ENCODE measurements at places on chromosomes 2 and 18.

DNA sequence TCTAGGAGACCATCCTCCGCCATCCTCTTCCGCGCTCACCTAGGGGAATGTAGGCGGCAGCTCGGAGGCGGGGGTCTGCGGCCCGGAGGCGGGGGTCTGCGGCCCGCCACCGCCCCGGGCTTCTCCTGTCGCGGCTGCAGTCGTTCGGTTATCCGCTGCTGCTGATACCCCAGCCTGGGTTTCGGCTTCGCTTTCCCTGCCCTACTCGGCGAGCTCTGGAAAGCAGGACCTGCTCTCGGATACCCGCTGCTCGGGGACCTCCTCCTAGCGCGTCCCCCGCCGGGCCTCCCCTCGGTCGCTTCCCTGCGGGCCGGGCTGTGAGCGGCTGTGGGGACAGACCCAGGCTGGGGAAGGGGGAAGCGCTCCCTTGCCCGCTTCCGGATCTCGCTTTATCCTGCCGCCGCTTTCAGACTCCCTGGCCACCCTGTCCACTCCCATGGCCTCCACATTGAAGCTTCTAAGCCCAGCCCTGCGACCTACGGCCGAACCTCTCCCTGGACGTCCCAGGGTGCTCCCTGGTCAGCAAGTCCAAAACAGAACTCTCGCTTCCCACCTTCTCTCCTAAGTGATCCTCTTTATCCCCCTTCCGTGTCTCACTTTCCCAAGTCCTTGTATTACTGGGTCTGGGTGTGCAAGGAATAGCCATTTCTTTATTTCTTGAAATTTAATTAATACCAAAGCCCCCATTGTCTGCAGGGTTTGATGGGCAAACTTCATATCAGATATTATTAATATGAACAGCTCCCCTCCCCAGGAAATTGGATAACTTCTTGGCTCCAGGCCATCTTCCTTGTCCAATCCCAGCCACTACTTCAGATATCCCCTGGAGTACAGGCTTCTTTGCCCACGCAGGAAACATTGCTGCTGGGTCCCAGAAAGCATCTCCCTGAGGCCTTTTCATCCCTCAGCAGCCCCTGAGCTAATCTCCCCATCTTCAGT is 769 bp downstream of the FKBP1B start:
- no peak for DNase-seq

DNA sequence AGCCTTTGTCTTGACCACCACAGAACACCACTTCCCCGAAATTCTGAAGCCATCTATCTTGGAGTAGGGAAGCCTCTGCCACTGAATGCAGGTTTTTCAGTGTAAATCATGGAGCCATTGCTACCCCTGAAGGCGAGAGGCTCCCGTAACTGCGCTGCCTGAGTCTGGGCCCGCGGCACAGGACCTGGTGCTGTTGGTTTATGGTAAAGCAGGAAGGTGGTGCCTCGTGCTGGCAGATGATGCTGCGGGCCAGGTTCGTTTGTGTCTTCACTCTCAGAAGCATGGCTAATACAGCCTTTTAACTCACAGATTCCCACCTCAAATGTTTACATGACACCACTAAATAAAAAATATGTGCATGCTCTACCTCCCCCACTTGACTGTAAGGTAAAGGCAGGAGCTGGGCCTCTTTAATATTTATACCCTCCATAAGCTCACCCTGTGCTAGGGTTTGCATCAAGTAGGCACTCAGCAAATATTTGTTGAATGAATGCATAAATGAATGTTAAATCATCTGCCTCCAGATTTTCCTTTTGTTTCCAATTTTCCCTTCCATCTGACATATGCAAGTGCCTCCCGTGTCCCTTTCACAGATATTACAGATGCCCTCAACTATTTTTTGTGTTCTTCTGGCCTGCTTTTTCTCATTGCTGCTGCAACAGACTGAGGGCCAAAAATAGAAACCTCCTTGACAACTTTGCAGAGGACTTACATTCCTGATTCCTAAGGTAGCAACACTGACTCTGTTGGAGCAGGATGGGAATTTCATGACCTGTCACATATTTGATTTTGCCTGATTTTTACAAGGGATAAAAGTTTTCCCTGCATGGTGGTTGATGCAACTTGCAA is 83.5 kb upstream of the CPO start:
- no peak for DNase-seq

- no peak for DNase-seq
Measured at GRCh38 chr2:190592831-190593230, 56.1 kb upstream of the NAB1 start.

DNA sequence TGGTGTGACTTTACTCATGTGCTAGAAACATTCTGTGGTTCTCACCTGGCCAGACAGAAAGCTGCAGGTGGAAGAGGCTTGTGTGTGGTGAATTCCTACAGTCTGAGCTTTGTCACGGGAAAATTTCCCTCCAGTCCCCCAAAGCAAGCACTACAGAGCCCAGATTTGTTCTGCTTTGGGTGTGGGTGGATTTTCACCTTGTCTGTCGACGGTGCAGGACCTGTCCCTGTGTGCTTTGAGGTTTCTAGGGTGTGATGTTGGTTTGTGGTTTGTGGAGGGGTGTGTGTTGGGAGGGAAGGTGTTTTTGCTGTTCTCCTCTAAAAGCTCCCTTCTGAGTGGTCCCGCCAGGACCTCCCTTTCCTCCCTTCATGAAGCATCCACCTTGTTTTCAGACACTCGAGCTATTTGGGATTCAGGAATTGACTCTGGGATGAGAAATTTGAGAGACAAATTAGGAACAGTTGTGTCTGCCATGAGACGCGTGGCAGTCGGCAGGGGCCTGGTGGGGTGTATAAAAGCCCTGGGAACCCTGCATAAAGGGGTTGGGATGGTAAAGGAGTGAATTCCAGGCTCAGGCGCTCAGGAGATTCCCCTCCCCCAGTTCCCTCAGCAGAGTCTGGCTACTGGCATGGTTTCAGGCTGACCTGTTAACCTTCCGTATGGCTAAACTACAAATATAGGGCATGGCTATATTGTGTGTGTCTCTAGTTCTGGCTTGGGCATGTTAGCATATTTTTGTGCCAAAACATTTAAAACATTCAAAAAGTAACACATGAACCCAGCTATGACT is 65.5 kb downstream of the DGKD start:
- no peak for DNase-seq

- DNase-seq, result no peak
Measured at GRCh38 chr2:160550048-160550447, 56.4 kb upstream of the RBMS1 start.

DNA sequence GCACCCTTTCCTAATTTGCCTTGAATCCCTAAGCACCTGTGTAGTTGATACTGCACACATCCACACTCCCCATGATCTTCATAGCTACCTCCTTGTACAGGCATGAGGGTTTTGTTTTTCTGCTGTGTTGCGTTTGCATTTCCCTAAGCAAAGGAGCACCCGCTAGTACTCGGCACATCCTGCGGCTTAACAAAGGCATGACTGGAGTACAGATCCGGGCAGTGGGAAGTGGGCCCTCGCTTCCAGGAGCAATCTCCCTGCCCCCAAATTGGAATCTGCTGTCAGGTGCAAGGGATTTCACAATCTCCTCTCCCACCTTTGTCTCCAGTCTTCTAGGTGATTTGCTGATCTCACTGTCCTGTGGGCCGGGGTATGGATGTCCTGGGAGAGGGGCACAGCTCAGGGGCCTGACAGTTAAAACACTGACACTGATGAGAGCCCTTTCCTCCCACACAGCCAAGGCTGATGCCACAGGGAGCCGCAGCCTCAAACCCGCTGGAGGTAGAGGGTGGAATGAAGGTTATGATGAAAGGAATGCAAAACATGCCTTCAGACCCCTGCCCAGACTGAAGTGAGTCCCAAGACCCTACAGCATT is 98.7 kb upstream of the THOC1 start:
- DNase-seq, result no peak

DNA sequence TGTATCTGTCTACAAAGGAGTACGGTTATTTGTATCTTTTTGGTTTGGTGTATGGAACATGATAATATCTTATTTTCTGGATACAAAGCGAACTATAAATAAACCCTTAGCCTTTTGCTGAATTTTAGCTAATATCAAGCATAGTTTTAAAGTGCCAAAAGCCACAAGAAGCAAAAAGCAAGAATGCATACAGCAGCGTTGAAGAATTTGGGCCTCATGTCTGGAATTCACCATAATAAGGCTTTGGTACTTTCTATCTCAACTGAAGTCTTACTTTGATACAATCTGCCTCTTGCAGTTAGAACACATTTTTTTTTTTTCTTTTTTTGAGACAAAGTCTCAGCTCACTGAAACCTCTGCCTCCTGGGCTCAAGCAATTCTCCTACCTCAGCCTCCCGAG is 151.5 kb downstream of the ERBB4 start:
- DNase-seq, result no peak

DNA sequence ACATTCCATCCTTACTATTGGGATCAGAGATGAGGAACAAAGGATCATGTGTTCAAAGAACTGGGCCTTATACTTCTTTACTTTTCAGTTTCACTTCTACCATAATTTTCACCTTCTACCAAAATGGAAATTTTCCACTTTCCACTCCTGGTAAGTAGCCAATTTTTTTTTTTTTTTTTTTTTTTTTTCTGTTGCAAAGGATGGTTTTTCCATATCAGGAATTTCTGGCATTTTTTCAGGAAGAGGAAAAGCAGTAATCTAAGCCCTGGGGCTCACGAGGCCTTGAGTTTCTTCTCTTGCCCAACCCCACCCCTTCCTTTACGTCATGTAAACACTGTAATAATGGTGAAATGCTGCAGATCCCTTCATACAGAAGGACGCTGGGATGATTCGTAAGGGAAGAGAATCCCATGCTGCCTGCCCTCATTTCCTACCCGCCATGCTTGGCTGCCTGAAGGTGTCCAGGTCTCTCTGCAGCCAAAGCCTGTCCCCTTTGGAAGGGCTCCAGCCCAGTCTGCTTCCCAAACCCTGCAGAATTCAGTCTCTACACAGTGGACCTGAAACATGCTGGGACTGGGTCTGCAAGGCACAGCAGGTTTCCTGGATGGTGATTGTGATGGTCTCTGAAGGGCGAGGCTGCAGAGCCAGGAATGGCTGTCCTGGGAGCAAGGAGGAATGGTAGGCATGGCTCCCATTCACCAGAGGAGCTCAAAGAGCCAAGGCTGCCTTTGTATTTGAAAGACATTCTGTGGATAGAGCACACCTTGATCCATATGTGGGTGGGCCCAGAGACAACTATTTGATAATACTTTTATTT is 57.0 kb downstream of the EFR3B start:
- peak; percentile 87 for DNase-seq

- DNase-seq, result no peak
Measured at GRCh38 chr2:241072553-241073165, 29.4 kb downstream of the MTERF4 start.

DNA sequence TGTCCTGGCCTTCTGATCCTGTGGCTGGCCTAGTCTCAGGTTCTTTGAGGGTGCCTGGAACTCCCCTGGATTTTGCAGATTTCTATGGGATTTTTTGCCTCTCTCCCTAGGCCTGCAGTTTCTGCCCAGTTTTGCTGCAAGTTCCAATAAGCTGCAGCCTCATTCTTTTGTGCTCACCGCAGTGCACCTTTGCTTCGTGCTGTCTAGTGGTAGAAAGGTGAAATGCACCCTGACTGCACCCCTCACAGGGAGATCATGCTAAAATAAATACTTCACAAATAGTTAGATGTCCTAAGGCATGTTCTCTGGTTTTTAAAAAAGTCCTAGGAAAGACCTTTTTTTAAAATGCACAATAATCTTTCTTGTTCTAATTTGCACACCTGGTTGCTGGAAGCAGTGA is 72.5 kb downstream of the GNAL start:
- no peak for DNase-seq

DNA sequence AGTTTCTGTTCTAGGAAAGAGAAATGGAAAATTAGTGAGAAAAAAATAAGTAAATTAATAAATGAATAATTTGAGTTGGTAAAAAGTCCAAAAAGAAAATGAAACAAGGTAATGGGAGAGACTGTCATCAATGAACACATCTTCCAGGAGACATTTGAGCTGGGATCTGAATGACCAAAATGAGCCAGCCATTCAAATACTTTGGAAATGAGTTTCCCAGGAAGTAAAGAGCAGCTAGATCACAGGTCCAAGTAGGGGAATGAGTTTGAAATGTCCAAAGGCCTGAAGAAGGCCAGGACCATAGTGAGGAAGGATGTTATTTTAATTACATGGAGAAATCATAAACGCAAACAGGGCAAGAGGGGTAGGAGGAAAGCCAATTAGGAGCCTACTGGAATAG is 6.6 kb upstream of the DNAH7 start:
- no peak for DNase-seq

- no peak for DNase-seq
Measured at GRCh38 chr18:73283032-73283431, 415.2 kb upstream of the NETO1 start.

DNA sequence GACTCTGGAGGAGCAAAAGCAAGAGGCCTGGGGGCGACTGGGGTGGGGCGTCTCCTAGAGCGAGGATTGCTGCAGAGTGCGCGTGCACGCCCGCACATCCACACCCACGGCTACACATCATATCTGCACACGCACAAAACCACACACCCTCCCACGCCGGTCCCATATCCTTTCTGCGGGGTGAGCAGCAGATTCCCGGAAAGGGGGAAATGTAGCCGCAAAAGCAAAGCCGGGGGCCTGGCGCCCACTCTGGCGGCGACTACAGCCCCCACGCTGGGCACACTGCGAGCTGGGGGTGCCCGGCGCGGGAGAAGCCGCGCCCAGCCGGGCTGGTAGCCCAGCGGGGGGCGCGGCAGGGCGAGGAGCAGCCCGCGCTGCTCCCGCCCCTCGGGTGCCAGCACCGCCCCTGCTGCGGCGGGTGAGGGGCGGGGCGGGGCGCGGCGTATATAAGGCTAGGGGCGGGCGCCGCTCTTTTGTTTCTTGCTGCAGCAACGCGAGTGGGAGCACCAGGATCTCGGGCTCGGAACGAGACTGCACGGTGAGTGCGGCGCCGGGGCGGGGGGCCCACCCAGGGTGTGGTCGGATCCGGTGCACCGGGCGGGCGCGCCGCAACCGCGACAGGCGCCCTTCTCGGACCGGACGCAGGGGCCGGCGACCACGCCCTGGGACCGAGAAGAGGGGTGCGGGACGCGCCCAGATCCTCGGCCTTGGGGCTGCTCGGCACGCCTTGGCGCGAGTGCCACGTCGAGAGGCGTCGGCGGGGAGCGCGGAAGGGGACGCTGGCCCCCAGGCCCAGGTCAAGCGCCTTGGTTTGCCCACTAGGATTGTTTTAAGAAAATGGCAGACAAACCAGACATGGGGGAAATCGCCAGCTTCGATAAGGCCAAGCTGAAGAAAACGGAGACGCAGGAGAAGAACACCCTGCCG is at the start of gene TMSB10:
TMSB10 (plus strand) TSS at position 476 of the 927 bp plus-strand sequence.
- DNase-seq, result peak; percentile 72

DNA sequence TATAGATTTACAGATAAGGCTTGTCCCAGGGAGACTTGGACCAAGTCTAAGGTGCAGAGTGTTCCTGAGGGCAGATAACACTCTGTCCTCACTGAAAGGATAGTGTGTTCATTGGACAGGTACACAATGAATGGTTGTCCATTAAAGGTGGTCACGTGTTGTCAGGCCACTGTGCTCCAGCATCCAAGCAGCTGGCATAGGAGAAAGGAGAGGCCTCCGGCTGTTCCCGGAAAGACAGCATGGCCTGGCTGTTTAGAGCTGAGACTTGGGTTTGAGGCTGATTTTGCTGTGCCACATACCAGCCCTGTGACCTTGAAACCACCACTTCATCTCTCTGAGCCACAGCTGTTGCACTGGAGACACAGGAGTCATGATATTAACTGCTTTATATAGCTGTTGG is 19.6 kb upstream of the SULT1C3 start:
- no peak for DNase-seq

Data from NCI-H226 (cell line).